IMR-90 (cell line): ENCODE measurements at places on chromosomes 5 and 9.
A peak's percentile ranks its signal among the peaks of the same experiment; 100 is the strongest.

GRCh38 chr9:126411948-126412284 lies 85.3 kb downstream of the MVB12B start:
- DNase-seq = no peak

- DNase-seq = peak; percentile 33
Measured at GRCh38 chr5:87541033-87541432, 128.3 kb upstream of the CCNH start.

DNA sequence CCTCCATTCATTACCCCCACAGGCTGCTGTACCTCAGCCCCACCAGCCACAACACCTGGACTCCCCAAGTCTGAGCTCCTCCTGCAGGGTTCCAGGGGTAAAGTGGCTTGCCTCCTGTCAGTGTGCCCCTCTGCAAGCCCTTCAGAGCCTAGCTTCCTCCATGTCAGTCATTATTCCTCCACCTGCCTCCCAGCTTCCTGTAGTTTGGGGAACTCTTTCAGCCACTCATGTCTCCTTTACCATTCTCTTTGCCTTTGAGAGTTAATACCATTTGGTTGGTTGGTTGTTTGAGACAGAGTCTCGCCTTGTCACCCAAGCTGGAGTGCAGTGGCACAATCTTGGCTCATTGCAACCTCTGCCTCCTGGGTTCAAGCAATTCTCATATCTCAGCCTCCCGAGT lies 36.2 kb downstream of the IRF1 start:
- no peak for DNase-seq

- DNase-seq = peak; percentile 68
Measured at GRCh38 chr9:98168941-98169488, 23.4 kb downstream of the CORO2A start.
